ENCODE measurements at places on chromosomes 5 and 9.

GRCh38 chr9:19231126-19231903 lies 822 bp downstream of the DENND4C start:
- DNase-seq, result no peak

DNA sequence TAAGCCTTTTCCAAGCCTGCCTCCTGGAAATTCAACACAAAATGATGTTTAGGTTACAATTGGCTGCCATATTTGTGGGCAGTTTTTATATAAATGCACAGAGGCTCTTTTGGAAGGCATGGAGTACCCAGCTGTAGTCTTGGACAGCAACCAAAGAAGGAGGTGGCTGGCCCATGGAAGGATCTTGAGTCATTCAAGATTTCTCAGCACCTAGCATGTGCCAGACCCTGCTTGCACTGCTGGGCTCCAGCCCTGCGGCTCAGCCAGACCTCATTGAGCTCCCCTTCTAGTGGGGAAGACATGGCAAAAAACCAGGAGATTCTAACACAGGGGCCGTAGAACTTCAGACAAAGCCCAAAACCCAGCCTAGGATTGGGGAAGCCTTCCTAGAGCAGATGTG lies 22.1 kb downstream of the JADE2 start:
- DNase-seq, result no peak

DNA sequence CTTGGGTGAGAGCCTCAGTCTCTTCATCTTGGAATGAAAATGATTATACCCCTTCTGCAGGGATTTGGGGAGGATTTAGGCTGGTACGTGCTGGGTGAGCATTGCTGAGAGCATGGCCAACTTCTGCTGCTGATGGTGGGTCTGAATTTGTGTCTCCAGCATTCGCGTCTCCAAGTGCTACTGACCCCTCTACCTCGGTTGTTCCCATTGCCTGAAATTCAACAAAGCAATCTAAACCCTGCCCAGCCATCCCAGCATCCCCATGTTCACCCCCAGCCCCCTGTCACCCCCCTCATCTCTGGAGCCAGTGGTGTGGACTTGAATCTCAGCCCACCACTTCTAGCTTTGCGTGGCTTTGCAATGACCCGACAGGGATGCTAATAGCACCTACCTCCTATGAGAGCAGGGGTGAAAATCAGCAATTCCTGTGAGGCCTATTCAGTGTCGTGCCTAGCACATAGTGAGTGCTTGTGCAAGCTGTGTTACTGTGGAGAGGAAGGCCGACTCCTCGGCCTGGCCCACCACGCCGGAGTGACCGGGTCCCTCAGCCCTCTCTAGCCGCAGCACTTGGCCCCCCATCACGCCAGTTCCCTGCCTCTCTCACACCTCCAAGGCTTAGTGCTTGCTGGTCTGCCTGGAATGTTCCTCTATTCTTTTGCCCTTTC lies 43.4 kb upstream of the SH3PXD2B start:
- no peak for DNase-seq

DNA sequence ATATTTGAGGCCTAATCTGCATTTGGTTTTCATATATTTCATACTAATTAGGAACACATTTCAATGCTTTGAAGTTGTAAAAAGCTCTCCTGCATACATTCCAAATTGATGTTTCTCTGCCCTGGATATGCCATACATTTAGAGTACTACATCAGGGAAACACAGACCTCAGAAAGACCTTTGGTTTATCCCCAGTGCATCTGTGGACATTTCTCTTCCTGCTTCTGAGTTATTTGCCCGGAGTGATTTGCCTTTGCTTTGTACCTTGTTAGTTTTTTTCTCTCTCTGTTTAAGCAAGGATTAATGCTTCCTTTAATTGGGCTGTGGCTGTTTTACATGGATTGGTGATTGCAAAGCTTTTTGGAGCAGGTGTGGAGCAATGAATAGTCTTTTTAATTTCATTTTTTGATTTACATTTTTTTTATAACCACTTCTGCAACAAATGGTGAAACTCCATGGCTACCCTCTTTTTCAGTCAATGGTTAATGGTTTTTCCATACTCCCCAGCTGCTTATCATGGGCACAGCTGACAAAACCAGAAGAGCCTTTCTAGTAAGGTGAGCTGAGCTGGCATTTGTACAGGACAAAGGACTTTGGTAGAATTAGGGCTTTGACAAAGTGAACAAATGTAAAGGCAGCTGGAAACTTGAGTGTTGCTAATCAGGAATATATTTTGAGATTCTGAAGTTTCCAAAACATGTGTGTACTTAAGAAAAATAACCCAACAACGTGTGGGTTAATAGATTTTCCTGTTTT lies 54.2 kb downstream of the ZSWIM6 start:
- DNase-seq, result no peak

GRCh38 chr9:8514760-8515159 lies 715.2 kb upstream of the DMAC1 start:
- DNase-seq, result no peak

DNA sequence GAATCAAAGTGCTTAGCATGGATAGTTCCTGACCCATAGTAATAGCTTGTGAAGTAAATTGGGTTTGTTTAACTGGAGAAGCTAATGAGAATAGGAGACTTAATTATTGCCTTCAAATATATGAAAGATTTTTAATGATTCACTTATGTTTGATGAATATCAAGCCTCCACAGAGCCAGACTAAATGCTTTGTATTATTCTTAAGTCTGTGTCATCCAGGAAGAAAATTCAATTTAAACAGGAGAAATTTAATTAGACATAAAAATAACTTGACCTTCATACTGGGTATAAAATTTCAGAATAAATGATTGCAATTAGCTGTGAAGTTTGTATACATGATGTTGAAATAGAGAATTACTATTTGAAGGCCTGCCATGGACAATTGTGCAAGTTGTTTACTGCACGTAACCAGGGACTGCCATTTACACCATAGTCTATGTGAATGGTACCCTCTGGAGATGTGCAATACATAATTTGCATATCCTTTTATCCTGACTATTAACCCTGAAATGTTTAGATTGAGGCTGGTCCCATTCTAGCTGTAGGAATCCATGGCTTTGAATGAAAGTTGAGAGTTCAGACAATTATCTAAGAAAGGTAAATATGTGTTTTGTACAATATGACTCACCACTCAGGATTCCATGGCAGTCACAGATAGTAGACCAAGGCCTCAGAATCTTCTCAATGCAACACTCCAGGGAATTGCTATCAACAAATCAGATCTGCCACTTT lies 133.5 kb upstream of the IL12B start:
- DNase-seq, result no peak

DNA sequence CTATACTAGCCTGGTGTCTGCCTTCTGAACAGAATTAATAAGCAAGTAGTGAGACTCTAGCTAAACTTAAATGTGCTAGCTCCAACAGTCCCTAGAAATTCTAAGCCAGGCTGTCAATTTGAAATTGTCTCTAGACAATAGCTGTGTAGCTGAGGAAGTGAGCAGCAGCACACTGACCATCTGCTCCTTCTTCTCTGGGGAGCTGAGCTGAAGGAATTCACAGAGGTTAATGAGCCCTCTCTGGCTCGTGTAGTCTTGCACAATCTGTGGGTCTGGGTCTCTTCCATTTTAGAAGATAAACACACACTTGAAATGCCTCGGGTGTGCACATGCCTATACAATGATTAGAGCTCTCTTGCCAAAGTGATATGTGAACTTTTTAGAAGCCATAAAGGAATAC lies 63.5 kb upstream of the BARX1 start:
- DNase-seq, result no peak

DNA sequence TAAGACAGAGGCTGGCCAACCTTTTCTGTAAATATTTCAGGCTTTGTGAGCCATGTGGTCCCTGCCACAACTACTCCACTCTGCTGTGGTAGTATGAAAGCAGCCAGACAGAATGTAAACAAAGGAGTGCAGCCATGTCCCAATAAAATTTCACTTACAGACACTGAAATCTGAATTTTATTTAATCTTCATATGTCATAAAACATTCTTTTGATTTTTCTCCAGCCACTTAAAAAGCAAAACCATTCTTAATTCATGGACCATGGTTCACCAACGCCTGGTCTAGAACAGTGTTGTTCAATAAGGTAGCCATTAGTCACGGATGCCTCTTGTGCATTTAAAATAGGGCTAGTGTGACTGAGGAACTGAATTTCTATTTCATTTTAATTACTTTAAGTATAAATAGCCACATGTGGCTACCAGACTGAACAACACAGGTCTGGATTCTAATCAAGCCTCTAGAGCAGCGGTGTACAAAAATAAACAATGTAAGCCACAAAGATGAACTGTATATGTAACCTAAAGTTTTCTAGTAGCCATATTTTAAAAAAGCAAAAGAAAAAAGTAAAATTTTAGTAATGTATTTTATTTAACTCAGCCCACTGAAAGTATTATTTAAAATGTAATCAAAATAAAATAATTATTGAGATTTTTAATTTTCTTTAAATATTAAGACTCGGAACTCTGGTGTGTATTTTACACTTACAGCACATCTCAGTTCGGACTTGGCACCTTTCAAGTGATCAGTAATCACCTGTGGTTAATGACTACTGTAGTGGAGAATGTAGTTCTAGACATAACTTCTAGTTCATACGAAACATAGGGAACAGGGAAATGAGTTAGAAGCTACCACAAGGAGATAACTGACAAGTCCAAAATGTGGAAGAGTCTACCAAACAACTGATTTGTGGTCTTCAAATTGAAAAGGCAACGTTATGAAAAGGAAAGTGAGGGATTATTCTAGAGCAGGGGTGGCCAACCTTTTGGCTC lies 14.3 kb downstream of the GEMIN5 start:
- no peak for DNase-seq

DNA sequence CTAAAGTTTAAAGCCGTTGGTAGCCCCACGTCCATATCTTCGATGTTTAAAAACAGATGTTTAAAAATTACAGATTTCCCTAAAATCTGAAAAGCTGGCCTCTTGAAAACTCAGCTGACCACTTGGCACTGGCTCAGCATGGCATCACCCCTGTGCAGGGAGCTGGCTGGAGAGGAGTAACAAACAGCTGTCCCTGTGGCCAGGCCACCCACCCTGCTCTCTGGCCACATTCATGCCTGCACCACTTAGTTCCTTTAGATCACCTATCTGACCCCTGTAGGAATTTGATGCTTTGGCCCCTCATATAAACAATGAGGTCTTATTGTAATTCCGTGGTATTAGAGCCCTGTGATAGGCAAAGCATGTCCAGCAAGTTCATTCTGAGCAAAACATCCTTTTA lies 107.5 kb downstream of the FRMD3 start:
- no peak for DNase-seq

DNA sequence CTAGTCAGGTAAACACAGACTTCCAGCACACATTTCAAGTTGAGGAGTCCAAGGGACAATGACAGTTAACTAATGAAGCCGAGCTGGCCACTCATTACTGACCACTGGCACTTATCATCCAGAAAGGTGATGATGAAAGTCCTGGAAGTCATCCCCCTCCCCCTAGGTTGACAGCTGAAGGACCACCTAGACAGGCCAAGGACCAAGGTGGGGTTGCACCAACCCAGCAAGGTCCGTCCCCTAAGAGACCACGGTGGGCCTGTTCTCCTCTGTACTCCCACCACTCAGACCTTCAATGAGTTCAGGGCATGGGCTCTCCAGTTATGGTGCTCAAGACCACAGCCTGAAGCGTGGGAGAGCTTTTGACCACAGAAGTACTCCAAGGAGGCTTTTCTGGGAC lies 13.2 kb downstream of the P4HA2 start:
- DNase-seq, result no peak

DNA sequence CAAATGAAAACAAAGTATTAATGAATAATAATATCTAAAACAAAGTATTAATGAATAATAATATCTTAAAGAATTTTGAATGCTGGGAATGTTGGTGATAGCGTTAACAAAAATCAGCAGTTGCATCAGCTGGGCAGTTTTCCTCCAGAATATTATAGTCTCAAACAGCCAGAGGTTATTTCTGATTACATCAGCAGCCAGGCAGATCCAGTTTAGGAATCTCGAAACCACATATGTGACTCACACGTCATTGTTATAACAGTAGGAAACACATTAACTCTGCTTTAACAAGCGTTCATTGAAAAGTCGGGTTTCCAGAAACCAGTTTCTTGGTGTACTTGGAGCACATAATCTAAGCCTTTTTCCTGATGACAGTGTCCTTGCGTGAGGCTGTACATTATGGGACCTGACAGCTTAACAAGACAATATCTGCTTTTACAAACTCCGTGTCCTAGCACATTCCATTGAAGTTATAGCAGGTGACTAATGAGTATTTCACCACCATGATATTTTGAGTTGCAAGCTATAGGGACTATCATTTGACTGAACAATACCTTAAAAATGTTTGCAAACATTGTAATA lies 559.5 kb upstream of the KLF4 start:
- no peak for DNase-seq

DNA sequence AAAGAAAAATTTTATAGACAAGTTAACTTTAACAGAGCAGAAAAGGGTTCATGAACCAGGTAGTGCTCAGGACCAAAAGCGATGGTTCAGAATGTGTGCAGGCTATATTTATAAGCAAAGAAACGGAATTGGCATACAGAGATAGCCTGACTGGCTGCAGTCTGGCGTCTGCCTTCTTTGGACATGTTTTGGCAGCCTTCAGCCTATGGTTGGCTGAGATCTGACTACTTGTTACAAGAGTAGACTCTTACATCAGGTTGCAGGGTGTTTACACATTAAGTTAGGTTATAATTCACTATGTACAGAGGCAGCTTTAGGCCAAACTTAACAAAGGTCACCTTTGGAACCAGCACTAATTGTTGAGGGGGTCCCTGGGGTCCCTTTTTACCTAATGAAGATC lies 7.0 kb downstream of the NOP16 start:
- DNase-seq, result no peak

DNA sequence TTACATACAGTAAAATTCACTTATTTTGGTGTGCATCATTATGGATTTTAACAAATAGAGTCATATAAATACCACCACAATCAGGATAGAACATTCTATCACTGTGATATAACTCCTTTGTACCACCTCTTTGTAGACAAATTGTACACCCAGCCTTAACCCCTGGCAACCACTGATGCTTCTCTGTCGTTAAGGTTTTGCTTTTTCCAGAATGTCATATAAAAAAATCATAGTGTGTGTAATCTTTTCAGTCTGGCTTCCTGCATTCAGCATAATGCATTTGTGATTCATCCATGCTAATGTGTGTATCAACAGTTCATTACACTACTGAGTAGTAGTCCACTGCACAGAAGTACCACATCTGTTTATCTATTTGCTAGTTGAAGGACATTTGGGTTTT lies 81.2 kb downstream of the ARSB start:
- no peak for DNase-seq

DNA sequence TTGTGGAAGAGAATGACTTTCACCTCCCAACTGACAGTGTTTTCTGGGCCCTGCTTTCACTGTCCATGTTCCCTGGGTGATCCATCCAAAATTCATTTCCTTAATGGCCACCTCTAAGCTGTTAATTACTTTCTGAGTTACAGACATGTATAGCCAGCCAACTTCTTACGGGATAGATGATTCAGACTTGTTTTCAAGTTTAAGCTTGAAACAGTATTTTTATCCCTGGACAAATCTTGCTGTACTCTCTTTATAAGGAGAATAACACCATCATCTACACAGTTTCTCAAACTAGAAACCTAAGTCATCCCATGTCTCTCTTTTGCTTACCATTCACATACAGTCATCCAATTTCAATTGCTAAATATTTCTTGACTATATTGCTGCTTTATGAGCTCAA lies 6.9 kb downstream of the FAM174A start:
- no peak for DNase-seq
